ENCODE measurements at places on chromosomes 4 and X.

- DNase-seq, result no peak
These were observed 220.0 kb downstream of the SPCS3 start for GRCh38 chr4:176539785-176540175.

DNA sequence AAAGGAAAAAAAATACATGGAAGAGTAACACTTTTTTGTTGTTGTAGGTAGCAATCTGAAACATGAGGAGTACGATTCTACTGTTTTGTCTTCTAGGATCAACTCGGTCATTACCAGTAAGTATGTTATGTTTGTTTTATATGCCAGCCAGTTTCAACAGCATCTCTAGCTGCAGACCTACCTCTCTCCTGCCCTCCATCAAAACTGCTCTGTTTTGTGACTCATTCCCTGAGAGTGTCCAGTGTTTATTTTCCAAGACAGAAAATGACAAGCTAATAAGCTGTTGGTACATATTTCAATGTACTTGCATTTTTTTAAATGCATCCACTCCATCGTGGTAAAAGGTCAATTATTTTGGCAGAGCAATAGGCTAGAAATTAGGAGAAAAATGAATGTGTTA is 347 bp downstream of the AMTN start:
- no peak for DNase-seq

- no peak for DNase-seq
These were observed 135.2 kb downstream of the STK32B start for GRCh38 chr4:5186271-5187064.

- no peak for DNase-seq
These were observed 33.6 kb downstream of the PTTG2 start for GRCh38 chr4:37993806-37994205.

DNA sequence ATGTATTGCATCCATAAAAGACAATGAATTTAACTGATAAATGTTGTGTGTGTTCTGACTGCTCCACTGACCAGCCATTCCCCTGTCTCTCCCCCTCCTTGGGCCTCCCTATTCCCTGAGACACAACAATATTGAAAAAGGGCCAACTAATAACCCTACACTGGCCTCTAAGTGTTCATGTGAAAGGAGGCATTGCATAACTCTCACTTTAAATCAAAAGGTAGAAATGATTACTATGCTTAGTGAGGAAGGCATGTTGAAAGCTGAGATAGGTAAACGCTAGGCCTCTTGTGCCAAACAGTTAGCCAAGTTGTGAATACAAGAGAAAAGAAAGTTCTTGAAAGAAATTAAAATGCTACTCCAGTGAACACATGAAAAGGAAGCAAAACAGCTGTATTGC is 152.7 kb downstream of the POU4F2 start:
- no peak for DNase-seq

- DNase-seq, result no peak
These were observed 46.0 kb upstream of the TMPRSS11F start for GRCh38 chr4:68175562-68176155.

- DNase-seq, result no peak
These were observed 181.6 kb downstream of the NKX6-1 start for GRCh38 chr4:84317513-84317912.

- no peak for DNase-seq
These were observed 707 bp downstream of the SLC9A6 start for GRCh38 chrX:135985973-135986310.

GRCh38 chr4:54365691-54366090 is 136.6 kb downstream of the PDGFRA start:
- DNase-seq, result no peak

DNA sequence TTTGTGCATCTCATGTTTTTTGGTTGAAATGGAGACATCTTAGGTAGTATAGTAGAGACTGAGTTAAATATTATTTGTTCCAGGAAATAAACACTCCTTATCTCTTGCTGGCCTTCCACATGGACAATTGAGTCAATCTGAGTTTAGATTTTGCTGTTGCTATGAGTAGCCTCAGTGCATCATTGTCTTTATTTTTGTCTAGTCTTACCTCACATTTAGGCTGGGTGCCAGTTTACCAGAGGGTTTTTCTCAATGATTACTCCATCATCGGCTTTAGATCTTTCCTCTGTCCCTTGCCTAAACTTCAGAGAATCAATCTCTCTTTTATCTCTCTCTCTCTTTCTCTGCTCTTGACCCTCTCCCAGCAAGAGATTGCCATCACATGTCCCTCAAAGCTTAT is 73.6 kb downstream of the GABRB1 start:
- DNase-seq, result no peak

- no peak for DNase-seq
These were observed 12.4 kb upstream of the PIN4 start for GRCh38 chrX:72169008-72169728.

DNA sequence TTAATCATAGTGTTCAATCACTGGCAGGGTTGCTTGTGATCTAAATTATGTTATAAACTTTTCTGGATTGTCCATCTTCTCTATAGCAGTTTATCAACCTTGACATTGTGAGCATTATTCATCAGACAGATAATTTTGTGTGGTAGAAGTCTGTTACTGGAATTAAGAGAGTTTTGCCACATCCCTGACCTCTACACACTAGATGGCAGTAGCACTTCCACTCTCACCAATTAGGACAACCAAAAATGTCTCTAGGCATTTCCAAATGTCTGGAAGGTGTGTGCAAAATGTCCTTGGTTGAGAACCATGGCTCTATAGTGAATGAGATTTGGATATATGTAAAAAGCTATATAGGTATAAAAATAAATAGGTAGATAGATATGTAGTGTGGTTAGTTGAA is 324.1 kb upstream of the FAM47C start:
- DNase-seq, result no peak

DNA sequence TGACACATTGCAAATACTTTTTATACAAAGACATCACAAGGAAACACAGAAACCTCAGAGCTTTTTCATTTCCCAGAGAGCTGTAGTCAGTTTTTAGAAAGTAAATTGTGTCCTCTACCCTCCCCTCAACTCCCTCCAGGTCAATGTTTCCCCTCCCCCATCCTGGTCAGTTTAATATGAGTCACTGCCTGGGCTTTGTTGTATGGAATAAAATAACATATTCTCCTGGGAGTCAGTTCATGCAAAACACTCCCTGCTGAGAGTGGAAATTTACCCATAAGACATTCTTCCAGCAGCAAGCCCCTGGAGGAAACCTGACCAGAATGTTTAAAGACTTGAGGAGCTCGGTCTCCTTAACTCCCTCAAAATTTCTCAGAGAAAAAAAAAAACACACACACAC is 270.1 kb upstream of the LDB2 start:
- DNase-seq, result no peak

DNA sequence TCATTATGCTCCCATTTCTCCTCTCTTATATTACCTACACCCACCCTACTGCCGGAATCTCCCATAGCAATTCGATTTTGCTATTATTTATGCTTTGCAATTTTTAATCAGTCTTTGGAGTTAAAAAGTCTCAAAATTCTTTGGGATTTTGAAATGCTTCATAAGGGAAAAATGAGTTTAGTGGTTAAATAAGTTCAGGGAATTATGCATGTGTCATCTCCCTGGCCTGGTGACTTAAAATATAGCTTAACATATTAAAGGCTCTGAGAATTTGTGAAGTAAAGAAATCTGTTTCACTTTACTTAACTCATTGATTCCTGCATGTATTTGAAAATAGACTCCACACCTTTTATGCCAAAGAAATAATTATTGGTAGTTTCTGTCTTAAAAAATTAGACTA is 185.1 kb upstream of the DIPK2B start:
- no peak for DNase-seq

DNA sequence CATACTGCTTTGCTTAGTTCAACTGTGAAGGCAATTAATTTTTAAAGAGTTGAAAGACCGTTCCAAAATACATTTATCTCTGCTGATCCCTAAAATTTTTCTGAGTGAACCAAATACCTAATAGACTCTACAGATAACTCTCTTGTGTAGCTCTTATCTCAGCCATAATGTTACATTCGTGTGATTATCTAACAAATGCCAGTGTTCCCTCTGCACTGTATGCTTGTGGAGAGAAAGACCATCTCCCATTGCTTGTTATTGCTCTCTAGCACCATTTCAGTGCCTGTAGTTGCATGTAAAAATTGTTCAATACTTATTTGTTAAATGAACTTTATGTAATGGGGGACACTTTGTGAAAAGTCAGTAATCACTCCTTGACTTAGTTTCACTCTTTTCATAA is 81.3 kb upstream of the ATOH1 start:
- no peak for DNase-seq

- DNase-seq, result no peak
These were observed 19.4 kb downstream of the GPM6B start for GRCh38 chrX:13797512-13797911.

DNA sequence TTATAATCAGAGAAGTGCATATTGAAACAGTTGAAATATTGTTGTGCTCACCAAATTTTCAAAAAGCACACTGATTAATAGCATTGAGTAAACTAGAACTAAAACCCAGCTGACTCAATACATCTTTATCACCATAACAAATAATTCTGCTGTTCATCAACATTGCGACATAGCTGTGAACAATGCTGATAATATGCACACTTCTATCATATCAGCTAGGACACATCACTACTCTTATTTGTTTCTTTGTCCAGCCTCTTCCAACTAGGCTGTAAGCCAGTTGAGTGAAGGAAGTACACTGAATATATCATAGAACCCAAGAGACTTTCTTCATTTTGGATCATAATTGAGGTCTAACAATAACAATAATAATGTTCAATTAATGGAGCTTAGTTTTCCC is 349.7 kb downstream of the IQCM start:
- DNase-seq, result no peak

DNA sequence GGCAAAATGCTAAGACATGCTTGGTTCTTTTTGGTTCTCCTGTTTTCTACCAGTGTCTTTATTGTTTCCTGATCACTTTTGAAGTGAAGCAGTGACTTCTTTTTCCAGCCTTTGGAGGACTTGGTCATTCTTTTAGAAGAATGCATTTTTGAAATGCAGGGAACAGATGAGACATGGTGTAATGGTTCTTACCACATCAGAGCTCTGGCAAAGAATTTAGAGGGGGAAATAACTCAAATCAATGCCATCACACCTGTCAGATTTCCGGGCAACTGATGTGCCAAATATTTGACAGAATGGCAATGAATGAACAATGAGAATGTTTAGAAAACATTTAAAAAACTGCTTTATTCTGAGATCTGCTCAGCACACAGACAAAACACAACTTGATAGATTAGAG is 519.6 kb downstream of the IQCM start:
- no peak for DNase-seq

DNA sequence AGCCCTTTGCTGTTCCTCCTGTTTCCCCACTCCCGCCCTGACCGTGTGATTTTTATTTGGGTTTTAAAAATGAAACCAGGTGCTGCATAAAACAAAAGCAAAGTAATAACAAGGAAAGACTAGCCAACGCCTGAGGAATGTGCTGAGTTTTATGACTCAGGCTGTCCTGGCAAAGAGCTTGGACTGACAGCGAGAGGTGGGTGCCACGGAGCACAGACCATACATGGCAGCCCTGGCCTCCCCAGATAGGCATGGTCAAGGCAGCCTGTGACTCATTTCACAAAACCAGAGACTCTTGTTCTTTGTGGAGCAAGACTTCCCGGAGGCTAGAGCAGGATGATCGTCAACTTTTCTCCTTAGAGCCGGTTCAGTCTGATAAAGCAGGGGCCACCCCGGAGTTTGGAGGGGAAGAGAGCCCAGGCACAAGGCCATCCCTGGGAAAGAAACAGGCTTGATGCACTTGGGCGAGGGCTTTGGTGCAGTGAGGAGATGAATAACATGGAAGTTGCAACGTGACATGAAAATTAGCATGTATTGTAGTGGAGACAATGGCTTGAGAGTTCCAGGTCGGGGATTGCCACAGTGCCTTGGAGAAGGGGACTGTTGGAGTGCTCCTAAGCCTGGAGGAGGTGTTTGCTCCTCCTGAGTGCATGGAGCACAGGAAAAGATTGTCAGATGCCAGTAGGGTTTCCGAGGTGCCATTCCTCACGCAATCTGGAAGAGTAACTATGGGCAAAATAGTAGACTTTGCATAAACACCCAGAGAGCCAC is 54.8 kb downstream of the C4orf51 start:
- DNase-seq, result no peak

GRCh38 chr4:37999000-37999716 is 39.0 kb downstream of the PTTG2 start:
- DNase-seq, result no peak

DNA sequence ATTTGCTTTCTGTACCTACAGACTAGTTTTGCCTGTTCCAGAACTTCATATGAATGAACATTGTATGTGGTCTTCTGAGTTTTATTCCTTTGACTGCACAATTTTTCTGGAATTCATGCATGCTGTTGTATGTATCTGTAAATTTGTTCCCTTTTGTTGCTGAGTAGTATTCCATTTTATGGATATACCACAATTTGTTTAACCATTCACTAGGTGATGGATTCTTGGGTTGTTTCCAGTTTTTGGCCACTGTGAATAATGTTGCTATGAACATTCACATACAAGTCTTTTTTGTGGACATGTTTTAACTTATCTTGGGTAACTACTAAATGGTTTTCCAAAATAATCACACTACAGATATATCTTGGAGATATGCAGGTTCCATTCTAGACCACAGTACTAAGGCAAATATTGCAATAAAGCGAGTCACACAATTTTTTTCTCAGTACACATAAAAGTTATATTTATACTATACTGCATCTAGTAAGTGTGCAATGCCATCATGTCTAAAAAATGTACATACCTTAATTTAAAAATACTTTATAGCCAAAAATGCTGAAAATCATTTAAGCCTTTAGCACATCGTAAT is 58.7 kb downstream of the TSPAN5 start:
- DNase-seq, result no peak

DNA sequence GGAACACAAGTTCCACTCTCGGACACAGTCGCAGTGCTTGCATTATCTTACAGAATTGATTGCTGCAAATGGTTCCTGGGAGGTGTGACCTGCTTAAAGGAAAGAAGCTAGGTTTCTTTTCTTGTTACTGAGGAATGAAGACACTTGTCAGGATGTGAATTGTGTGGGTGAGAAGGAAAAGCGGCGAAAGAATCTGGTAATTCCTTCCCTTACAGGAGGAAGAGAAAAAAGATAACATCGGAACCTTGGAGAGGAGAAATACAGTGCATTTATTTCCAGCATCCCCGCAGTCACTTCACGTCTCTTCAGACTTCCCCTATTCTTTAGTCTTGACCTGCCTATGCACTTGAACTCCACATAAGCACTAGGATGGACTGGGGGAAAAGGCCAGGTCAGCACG is 389 bp upstream of the CCSER1 start:
- DNase-seq, result no peak

DNA sequence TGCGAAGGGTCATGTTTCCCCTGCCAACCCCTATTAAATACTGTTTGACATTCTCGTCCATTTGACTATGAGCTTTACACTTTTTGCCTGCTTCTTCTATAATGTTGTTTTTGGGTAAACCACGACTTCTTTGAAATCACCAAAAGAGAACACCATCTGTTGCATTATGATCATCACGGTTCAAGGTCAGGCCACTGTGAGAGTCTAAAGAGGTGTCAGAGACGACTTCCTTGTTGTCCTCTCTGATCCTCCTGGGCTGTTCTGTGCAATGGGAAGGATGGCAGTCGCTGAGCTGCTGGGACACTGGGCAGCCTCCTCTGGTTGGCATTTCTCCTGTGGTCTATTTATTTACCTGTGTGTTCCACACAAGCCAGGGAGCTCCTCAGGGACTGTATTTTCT is 137.5 kb downstream of the RASL11B start:
- DNase-seq, result no peak
